Naive B cell (primary cell): ENCODE measurements at places on chromosomes 5 and 9. TPM values are rescaled to one million over a fixed set of nuclear protein-coding genes. Genes with fewer than 3 reads are reported as not detected.

DNA sequence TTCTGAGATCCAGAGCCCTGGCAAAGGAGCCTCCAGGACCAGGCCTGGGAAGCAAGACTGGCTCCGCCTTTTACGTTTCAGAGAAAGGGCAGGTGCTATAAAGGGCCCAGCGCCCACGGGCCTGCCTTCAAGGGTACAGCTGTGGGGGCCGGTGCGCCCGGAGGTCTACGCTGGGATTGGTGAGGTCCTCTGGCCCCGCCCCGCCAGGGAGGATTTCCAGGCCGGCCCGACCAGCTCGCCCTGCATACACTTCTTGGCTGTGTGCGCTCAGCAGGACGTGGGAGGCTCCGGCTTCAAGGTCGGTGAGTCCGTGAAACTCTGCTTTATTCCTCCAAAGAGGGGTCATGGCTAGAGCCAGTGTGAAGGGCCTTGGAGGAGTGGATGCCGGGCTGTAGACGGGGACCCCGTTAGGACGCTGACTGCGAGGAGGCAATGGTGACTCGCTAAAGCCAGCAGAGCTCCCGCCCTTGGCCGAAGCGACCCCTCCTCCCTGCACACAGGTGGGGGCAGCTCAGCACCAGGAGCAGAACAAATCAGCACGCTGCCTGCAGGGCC lies at the start of gene CKMT2:
Gene CKMT2 (plus strand): TSS at position 243 of the 555 bp plus-strand sequence. CDS start 17,811 bp downstream, outside the sequence.
- H3K4me3 ChIP-seq, result peak within 1 kb of the TSS; percentile 35
- no peak within 1 kb of the TSS for H3K27ac ChIP-seq
- H3K4me1 ChIP-seq, result peaks cover 3% of the 10 kb centered on the region
- DNase-seq, result no peak
- H3K27me3 ChIP-seq, result no peaks in the 10 kb centered on the region
- H3K36me3 ChIP-seq, result peaks cover 8% of the 10 kb centered on the region

GRCh38 chr5:150256410-150257064 lies 33.0 kb downstream of the CAMK2A start:
- H3K27me3 ChIP-seq, result peaks cover 4% of the 10 kb centered on the region
- no peak overlapping the region for H3K4me3 ChIP-seq
- H3K36me3 ChIP-seq, result no peaks in the 10 kb centered on the region
- no peak overlapping the region for H3K27ac ChIP-seq

Gene CAST
- 25.1 TPM for polyA plus RNA-seq

Gene ZDHHC11B
- not detected for polyA plus RNA-seq
